Effector CD4-positive, alpha-beta T cell (primary cell): ENCODE measurements at places on chromosomes 5 and 9.
A peak's percentile ranks its signal among the peaks of the same experiment; 100 is the strongest.

DNA sequence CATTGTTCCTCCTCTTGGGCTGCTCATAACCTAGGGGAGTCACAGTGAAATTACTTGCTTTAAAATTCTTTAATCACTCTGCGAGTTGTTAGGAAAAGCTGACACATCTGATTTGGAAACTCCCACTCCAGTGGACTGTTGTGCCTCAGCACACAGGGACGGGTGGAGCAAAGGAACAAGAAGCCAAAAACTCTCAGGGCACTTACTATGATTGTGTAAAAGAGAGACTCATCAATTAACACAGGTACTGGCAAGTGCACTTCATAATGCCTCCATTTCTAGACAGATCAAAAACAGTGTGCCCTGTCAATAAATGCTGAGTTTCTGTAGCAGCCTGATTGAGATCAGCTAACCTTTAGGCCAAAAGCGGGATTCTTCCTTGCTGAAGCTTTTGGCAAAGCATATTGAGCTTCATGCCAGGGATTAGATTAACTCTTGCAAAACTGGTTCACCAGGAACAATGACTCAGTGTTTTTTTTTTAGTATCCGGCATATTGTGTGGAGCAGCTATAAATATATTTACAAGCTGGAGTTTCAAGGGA lies 55.9 kb downstream of the TMC1 start:
- DNase-seq = no peak

- peak; percentile 26 for DNase-seq
Observed at GRCh38 chr5:79025054-79025472, 40.0 kb upstream of the ARSB start.

DNA sequence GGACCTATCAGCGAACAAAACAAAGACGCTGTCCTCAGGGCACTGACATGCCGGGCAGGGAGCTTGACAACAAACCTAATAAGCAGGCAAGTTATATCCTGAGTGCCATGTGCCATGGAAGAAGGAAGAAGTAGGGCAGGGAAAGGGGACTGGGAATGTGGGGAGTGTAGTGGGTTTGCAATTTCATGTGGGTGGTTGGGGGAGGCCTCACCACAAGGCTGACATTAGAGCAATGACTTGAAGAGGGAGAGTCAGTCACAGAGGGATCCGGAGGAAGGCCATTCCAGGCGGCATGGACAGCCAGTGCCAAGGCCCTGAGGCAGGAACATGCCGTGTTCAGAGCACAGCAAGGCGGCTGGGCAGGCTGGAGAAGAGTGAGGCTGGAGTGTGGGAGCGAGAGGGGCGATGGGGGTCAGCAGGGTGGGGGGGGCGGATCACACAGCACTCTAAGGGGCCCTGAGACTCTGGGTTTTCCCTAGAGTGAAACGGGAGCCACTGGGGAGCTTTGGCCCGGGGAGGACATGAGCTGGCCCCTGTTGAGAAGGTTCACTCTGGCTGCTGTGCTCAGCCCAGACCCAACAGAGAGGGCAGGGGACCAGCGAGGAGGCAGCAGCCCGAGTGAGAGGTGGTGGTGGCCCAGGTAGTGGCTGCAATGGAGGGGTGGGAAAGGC lies 86.3 kb downstream of the STK10 start:
- no peak for DNase-seq

- DNase-seq = no peak
Observed at GRCh38 chr9:94167376-94167890, 83.2 kb downstream of the PTPDC1 start.

DNA sequence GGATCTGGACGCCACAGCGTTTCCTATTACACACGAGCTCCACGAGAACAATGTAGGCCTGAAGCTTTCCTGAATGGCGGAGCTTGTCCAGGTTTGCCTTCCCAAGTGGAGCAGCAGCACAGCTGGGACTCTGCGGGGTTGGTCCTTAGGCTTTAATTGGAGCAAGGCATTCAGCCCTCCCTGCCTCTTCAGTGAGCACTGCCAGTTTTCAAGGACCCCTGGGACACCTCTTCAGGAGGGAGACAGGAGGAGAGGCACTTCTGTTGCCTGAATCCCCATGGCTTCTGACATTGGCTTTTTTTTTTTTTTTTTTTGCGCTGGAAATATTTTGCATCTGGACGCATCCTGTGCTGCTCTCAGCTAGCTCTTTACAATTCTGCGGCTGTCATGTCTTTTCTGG lies 179.4 kb downstream of the SEMA6A start:
- no peak for DNase-seq

GRCh38 chr5:148972396-148972795 lies 90.5 kb downstream of the SH3TC2 start:
- no peak for DNase-seq

- no peak for DNase-seq
Observed at GRCh38 chr5:74282490-74282889, 358.0 kb downstream of the ENC1 start.

- no peak for DNase-seq
Observed at GRCh38 chr9:133355881-133356357, 368 bp downstream of the SURF1 start.

GRCh38 chr9:70020217-70020616 lies 23.4 kb upstream of the MAMDC2 start:
- DNase-seq = no peak

DNA sequence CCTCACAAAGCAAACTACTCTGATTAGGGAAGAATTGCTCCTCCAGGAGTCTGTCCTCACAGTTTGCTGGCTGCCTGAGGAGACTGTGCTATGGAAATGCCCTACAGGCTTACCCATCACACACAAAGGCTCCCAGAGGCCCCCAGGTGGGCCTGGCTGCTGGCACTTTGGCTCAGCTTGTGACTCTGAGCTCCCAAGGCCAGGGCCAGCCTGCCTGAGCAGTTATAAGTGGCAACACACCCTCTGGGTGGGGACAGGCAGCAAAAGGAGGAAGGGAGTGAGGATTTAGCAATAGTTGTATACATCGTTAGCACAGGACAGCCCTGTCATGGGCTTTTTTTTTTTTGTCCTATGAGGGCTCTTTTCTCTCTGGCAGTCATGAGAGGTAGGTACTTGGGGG lies 103.5 kb downstream of the DAPK1 start:
- DNase-seq = no peak

DNA sequence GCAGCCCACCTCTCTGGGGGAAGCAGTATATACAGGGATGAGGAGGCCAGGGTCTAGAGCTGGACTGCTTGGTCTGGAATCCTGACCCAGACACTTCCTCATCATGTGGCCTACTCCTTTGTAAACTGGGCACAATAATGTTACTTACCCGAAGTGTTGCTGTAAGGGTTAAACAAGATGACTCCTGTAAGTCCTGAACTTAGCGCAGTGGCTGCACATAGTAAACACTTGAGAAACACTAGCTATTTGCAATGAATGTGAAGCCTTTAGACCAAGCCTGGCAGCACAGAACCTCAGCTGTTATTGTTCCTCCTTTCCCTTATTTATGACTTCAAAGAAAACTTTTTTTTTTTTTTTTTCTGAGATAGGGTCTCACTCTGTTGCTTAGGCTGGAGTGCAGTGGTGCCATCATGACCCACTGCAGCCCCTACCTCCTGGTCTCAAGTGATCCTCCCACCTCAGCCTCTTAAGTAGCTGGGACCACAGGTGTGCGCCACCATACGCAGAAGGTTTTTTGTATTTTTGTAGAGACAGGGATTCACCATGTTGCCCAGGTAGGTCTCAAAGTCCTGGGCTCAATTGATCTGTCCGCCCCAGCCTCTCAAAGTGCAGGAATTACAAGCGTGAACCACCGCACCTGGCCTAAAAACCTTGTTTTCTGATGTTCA lies 96.2 kb upstream of the IL6ST start:
- DNase-seq = no peak

DNA sequence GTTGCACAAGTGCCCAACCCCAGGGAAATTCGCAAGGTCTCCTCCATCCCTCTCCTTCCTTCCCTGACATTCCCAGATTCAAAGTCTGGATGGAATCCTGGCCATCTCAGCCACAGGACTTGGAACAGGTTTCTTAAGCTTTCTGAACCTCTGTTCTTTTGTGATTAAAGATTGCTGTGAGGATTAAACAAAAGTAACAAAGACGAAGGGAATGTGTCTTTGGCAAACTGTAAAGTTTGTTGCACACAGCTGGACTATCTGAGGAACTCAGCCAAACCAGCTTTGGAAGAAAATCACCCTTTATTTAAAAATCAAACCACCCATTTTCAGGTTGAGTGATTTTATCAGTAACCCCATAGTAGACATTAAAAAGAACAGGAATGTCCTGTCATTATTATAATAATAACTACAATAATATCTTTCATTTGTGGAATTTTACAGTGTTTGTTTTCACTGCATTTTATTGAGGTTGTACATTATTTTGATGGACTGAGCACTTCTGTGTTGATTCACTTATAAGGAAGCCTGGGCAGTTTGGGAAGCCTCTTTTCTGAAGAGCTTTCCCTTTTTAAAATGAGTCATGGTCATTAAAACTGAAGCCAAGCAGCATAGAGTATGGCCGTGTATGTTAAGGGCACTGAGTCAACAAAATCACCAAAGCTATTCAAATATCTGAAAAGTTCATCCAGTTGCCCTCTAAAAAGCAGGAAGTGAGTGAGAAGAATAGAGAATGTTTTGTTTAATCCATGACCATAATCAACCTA lies 310.2 kb downstream of the AGTPBP1 start:
- no peak for DNase-seq

DNA sequence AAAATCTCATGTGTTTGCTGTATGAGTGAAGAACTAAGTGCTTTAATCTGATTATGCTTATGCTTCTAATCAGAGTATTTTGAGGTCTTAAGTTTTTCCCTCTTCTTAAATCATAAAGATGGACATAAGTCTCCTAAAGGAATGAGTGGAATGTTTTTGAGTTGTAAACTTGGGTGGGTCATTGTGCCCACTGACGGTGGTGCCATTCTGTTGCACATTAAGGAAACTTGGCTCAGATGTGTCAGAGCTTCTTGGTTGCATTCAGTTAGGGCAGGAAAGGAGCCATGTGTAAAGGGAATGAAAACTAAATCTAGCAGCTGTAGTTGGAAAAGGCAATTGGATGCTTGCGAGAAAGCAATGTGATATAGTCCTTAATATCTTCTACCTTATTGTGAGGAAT lies 256.6 kb downstream of the FANCC start:
- DNase-seq = no peak

- DNase-seq = no peak
Observed at GRCh38 chr5:137296213-137296781, 202.8 kb downstream of the SPOCK1 start.

DNA sequence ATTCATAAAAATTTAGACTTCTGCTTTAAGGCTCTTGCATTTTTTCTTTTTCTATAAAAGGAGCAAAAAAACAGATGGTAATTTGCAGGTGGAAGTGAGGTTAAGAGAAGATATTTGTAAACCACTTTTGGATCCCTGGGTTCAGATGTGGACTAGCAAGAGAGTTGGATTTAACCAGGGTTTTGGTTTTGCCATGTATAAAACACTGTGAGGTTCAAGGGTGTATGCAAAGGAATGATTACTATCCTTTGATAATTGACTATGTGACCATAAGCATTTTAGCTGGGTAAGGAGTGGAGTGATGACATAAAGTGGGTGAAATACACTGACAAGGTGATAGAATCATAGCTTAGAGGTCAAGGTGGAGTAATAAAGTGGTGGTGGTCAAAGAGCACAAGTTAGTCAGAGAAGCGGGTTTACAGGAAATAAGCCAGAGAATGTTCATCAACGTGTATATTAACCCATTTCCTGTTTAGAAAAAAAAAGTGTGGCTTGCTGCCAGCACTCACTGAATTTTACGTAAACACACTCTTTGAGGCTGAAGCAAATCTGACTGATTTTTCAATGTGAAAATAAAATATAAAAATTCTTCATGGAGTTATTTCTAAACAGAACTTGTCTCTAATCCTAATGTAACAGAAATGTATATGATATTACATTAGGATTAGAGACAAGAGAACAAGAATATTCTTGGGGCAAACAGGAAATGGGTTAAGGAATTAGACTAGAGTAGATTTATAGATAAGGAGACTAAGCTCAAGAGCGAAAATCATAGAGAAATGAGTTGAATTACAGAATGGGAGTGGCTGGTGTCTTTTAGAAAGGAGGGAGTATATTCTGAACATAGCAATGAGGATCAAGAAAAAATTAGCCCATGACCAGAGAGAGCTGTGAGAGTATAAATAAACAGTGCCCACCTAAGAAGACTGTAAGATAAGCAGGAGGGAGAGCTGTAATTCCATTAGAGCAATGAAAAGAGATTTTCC lies 74.5 kb downstream of the CDKN2A start:
- DNase-seq = peak; percentile 13

GRCh38 chr5:168683247-168683926 lies 104.2 kb upstream of the PANK3 start:
- DNase-seq = no peak

DNA sequence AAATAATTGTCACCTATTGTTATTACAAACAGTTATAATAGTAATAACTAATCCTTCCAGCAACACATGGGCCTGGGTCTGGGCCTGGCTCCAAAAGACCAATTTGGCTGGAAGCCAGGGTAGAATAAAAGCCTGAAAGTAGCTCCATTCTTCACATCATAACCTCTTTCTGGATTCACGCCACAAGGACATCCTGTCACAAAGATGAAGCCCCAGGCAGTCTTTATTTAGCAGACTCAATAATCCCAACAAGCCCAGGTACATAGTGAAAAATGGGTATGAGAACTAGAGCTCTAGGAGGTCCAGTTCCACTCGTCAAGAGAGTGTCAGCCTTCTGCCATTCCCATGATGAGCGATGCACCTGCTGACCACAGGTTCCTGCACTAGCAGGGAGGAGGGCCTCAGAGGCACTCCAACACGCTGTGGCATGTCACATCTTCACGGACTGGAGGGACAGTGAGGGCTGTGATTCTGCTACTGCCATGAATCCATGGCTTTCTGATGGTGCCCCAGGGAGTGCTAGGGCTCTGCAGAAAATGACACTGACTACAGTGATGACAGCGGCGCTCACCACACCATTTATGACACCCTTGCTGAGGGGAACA lies 124.9 kb downstream of the SPOCK1 start:
- DNase-seq = no peak

DNA sequence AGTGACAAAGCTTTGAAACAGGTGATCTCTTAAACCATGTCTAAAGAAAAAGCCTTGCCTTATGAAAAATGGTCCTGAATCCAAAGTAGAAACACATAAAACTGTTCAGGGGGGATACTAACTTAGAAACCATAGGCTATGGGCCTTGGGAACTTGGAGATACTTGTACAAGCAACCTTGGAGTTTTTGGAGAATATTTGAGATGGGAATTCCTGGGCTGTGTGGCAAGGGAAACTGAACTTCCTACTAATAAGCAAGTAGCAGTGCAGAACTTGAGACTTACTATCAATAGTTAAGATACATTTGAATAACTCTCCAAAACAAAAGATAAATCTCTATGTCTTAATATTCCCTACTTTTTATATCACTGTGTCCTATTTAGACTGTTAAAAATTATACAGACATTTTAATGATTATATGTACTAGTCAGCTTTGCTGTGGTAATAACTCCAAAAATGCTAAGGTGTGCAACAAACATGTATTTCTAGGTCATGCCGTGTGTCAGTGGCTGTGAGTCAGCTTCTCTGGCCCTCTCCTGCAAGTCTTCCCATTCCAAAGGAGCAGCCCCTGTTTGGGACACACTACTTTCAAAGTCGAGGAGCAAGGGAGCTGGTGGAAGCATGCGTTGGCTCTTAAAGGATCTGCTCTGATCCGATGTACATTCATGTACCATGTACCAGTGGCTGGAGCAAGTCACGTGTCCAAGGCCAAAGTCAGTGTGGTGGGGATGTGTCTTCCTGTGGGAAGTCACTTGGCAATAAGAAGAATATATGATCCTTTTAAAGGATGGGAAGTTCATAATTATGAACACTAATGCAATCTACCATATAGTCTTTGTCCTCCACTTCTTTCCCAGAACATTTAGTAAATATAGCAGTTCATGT lies 39.6 kb downstream of the SNX30 start:
- no peak for DNase-seq
